ENCODE measurements at places on chromosomes 3 and 15. TPM values are rescaled to one million over a fixed set of nuclear protein-coding genes. Genes with fewer than 3 reads are reported as not detected.
A peak's percentile ranks its signal among the peaks of the same experiment; 100 is the strongest.

- H3K27ac ChIP-seq, result no peak overlapping the region
- H3K4me3 ChIP-seq, result no peak overlapping the region
- no peaks in the 10 kb centered on the region for H3K4me1 ChIP-seq
- DNase-seq, result no peak
- H3K27me3 ChIP-seq, result no peaks in the 10 kb centered on the region
Measured at GRCh38 chr3:121981473-121981872, 40.6 kb downstream of the ILDR1 start.

- no peaks in the 10 kb centered on the region for H3K27me3 ChIP-seq
- no peaks in the 10 kb centered on the region for H3K36me3 ChIP-seq
- H3K4me3 ChIP-seq, result no peak overlapping the region
- DNase-seq, result no peak
- H3K4me1 ChIP-seq, result no peaks in the 10 kb centered on the region
Measured at GRCh38 chr3:116524453-116525210, 79.3 kb upstream of the LSAMP start.

GRCh38 chr3:172125963-172126457 is 86.6 kb downstream of the FNDC3B start:
- DNase-seq, result peak; percentile 56
- H3K27ac ChIP-seq, result peak overlapping the region; percentile 66
- no peak overlapping the region for H3K4me3 ChIP-seq
- no peaks in the 10 kb centered on the region for H3K27me3 ChIP-seq
- peaks cover 66% of the 10 kb centered on the region for H3K4me1 ChIP-seq
- no peaks in the 10 kb centered on the region for H3K36me3 ChIP-seq

DNA sequence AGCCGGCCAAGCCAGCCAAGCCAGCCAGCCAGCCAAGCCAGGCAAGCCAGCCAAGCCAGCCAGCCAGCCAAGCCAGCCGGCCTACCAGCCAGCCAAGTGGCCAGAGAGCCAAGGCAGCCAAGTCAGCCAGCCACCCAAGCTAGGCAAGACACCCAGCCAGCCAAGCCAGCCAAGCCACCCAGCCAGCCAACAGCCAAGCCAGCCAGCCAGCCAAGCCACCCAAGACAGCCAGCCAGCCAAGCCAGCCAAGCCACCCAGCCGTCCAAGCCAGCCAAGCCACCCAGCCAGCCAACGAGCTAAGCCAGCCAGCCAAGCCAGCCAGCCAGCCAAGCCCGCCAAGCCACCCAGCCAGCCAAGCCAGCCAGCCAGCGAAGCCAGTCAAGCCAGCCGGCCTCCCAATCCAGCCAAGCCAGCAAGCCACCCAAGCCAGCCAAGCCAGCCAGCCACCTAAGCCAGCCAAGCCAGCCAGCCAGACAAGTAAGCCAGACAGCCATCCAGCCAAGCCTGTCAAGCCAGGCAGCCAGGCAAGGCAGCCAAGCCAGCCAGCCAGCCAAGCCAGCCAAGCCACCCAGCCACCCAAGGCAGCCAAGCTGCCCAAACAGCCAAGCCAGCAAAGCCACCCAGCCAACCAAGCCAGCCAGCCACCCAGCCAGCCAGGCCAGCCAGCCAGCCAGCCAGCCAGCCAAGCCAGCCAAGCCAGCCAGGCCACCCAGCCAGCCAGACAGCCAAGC is 200.5 kb downstream of the GOLGA6L6 start:
- H3K27ac ChIP-seq, result no peak overlapping the region
- DNase-seq, result peak; percentile 90
- no peaks in the 10 kb centered on the region for H3K4me1 ChIP-seq
- no peaks in the 10 kb centered on the region for H3K36me3 ChIP-seq
- H3K27me3 ChIP-seq, result no peaks in the 10 kb centered on the region

GRCh38 chr3:42269647-42270046 is 3.7 kb upstream of the CCK start:
- no peaks in the 10 kb centered on the region for H3K36me3 ChIP-seq
- DNase-seq, result no peak
- no peak overlapping the region for H3K4me3 ChIP-seq
- peaks cover 28% of the 10 kb centered on the region for H3K27me3 ChIP-seq

- no peaks in the 10 kb centered on the region for H3K27me3 ChIP-seq
- H3K27ac ChIP-seq, result peak overlapping the region; percentile 94
- H3K36me3 ChIP-seq, result no peaks in the 10 kb centered on the region
- no peak for DNase-seq
- peaks cover 70% of the 10 kb centered on the region for H3K4me1 ChIP-seq
Measured at GRCh38 chr3:47161983-47162696, 1.8 kb downstream of the SETD2 start.

GRCh38 chr3:8764528-8764927 is 4.9 kb downstream of the OXTR start:
- peaks cover 24% of the 10 kb centered on the region for H3K4me1 ChIP-seq
- no peak overlapping the region for H3K27ac ChIP-seq
- no peaks in the 10 kb centered on the region for H3K36me3 ChIP-seq
- DNase-seq, result no peak
- H3K4me3 ChIP-seq, result no peak overlapping the region

Gene GOLGA6A
- total RNA-seq, result not detected

Gene TTLL13
- not detected for total RNA-seq

Gene MFSD1
- total RNA-seq, result 102 TPM

GRCh38 chr3:48371651-48372376 is at the start of gene FBXW12:
FBXW12 (plus strand) TSS chr3:48372219; CDS start chr3:48372768, 549 bp downstream.
- H3K4me1 ChIP-seq, result no peaks in the 10 kb centered on the region
- no peaks in the 10 kb centered on the region for H3K27me3 ChIP-seq
- DNase-seq, result no peak

Gene CASR
- not detected for total RNA-seq

- H3K36me3 ChIP-seq, result no peaks in the 10 kb centered on the region
- no peak overlapping the region for H3K27ac ChIP-seq
- no peaks in the 10 kb centered on the region for H3K27me3 ChIP-seq
- no peak for DNase-seq
- no peak overlapping the region for H3K4me3 ChIP-seq
Measured at GRCh38 chr3:150765949-150766720, 3.2 kb upstream of the SIAH2 start.

- H3K27ac ChIP-seq, result peak overlapping the region; percentile 72
- no peak for DNase-seq
- H3K27me3 ChIP-seq, result no peaks in the 10 kb centered on the region
Measured at GRCh38 chr3:4751029-4751501, 228.2 kb upstream of the BHLHE40 start.

GRCh38 chr15:91061997-91062396 is 38.1 kb upstream of the SV2B start:
- H3K27me3 ChIP-seq, result peaks cover 21% of the 10 kb centered on the region
- H3K4me3 ChIP-seq, result no peak overlapping the region
- H3K4me1 ChIP-seq, result no peaks in the 10 kb centered on the region
- H3K36me3 ChIP-seq, result no peaks in the 10 kb centered on the region
- no peak for DNase-seq
- no peak overlapping the region for H3K27ac ChIP-seq

GRCh38 chr15:26941489-26941888 is 29.5 kb upstream of the GABRG3 start:
- no peaks in the 10 kb centered on the region for H3K36me3 ChIP-seq
- H3K4me3 ChIP-seq, result no peak overlapping the region
- DNase-seq, result no peak
- H3K4me1 ChIP-seq, result no peaks in the 10 kb centered on the region
- no peak overlapping the region for H3K27ac ChIP-seq
- no peaks in the 10 kb centered on the region for H3K27me3 ChIP-seq

Gene TMEM212
- total RNA-seq, result 5.2 TPM

GRCh38 chr3:114336122-114336697 is 42.4 kb downstream of the TIGIT start:
- H3K27me3 ChIP-seq, result no peaks in the 10 kb centered on the region
- H3K36me3 ChIP-seq, result peaks cover 26% of the 10 kb centered on the region
- H3K4me3 ChIP-seq, result no peak overlapping the region
- DNase-seq, result no peak

DNA sequence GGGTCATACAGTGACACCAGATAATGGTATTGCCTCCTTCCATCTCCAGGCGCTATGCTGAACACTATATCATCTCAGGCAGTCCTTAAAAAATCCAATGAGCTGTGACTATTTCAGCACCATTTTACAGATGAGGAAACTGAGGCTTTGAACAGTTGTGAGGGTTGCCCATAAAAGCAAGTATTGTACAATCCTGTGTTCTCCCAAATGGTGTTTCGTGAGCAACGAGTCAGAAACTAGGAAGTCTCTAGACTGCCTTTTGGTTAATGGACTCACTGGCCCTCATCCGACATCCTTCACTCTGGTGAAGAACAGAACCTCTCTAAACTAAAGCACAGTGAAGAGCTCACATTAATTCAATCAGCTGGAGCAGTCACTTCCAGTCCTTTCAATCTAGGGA is 61.8 kb downstream of the ATP8B4 start:
- no peaks in the 10 kb centered on the region for H3K36me3 ChIP-seq
- no peak overlapping the region for H3K4me3 ChIP-seq
- no peak overlapping the region for H3K27ac ChIP-seq
- DNase-seq, result no peak
- peaks cover 17% of the 10 kb centered on the region for H3K4me1 ChIP-seq

Gene LRRK1
- 24.3 TPM for total RNA-seq

GRCh38 chr3:23112491-23112890 is 90.6 kb upstream of the UBE2E2 start:
- no peak overlapping the region for H3K4me3 ChIP-seq
- H3K27ac ChIP-seq, result no peak overlapping the region
- H3K27me3 ChIP-seq, result no peaks in the 10 kb centered on the region
- H3K4me1 ChIP-seq, result peaks cover 27% of the 10 kb centered on the region
- no peaks in the 10 kb centered on the region for H3K36me3 ChIP-seq
- peak; percentile 65 for DNase-seq

Gene POTEB
- total RNA-seq, result not detected

GRCh38 chr15:77606142-77607034 is 26.3 kb downstream of the LINGO1 start:
- H3K36me3 ChIP-seq, result no peaks in the 10 kb centered on the region
- H3K27me3 ChIP-seq, result peaks cover 9% of the 10 kb centered on the region
- no peak for DNase-seq

DNA sequence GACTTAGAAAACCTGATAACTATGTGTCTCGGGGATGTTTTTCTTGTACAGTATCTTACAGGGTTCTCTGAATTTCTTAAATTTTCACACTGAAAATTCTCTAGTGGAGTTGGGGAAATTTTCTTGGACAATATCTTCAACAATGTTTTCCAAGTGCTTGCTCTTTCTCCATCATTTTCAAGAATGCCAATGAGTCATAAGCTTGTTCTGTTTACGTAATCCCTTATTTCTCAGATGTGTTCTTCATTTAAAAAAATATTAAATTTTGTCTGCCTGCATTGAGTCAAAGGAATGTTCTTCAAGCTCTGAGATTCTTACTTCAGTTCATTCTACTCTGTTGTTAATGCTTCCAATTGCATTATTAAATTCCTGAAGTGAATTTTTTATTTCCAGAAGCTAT is 21.9 kb upstream of the PLSCR2 start:
- no peaks in the 10 kb centered on the region for H3K4me1 ChIP-seq

DNA sequence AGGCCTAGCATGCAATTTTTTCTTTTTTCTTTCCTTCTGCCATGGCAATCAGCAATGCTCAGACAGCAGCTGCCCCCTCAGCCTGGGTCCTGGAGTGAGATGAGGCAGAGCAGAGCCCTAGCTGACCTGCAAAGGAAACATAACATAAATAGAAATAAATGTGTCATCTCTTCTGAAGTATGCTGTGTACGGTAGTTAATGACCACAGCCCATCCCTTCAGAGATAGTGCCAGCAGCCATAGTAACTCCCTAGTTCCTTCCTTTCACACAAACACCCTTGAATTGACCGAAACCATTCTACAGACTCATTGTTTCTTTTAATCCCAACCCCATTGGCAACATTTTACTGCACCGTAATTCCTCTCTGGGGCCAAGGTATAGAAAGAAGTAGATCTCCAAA is 8.4 kb upstream of the CD47 start:
- no peaks in the 10 kb centered on the region for H3K27me3 ChIP-seq
- no peak for DNase-seq
- H3K4me1 ChIP-seq, result no peaks in the 10 kb centered on the region

Gene ATP13A5
- total RNA-seq, result 2.0 TPM

DNA sequence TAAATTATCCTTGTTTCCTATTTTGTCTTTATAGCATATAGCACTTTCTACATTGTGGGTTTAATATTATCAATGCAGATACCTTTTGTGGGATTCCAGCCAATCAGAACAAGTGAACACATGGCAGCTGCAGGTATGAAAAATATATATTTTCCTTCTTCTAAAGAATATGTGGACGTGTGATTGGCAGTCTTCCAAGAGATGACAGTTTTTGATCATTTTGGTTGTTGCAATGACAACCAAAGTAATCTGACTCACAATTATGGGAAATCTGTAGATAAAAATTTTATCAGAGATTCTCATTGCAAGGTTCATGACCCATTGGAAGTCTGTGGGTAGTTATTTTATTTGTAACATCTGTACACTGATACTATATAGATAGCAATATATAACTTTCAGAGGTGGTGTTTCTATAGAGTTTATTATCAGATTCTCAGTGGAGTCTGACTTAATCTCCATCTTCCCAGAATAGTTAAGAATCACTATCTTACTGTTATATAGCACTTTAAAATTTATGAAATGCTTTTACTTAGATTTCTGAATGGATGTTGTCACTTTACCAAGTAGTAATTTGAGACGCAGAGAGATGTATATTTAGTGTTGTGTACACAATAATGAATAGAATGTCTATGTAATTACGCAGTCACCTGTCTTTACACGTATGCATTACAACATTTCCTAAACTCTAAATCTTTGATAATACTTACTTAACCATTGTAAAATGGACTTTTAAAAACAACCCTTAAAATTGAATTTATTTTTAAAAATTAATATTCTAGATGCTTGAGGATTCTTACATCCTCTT is 82.5 kb downstream of the STT3B start:
- peaks cover 27% of the 10 kb centered on the region for H3K36me3 ChIP-seq
- peaks cover 20% of the 10 kb centered on the region for H3K4me1 ChIP-seq

All from lower lobe of right lung (tissue), 2 donors.